Smooth muscle cell of the brain vasculature (primary cell): ENCODE measurements at places on chromosomes 4 and X.

- no peak for DNase-seq
Measured at GRCh38 chr4:173530326-173531085, 477 bp upstream of the HAND2 start.

GRCh38 chrX:133249266-133250058 is 31.3 kb upstream of the TFDP3 start:
- DNase-seq: no peak

- DNase-seq: no peak
Measured at GRCh38 chr4:185004562-185005218, 13.6 kb upstream of the HELT start.

DNA sequence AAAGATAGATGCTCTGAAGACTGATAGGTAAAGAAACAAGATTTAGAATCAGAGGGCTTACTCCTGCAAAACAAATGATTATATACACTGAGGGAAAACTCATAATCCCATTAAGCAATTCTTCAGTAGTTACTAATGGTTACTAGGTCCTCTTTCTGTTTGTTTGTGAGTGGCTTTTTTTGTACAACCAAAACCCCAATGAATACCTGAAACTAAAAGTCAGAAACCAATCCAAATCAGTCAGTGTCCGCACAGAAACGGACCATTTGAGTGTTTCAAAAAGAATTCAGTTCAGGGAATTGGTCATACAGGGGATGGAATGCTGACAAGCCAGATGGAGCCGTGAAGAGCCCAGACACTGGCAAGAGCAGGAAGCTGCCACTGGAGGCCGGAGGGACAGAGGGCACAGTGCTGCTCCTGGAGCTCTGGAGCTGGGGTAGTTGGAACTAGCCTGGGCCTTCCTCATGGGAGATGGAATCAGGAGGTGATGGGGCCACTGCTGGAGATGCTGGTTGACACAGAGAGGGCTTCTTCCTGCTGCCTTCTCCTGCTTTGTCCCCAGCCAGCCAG is 31.9 kb downstream of the SETD7 start:
- no peak for DNase-seq

DNA sequence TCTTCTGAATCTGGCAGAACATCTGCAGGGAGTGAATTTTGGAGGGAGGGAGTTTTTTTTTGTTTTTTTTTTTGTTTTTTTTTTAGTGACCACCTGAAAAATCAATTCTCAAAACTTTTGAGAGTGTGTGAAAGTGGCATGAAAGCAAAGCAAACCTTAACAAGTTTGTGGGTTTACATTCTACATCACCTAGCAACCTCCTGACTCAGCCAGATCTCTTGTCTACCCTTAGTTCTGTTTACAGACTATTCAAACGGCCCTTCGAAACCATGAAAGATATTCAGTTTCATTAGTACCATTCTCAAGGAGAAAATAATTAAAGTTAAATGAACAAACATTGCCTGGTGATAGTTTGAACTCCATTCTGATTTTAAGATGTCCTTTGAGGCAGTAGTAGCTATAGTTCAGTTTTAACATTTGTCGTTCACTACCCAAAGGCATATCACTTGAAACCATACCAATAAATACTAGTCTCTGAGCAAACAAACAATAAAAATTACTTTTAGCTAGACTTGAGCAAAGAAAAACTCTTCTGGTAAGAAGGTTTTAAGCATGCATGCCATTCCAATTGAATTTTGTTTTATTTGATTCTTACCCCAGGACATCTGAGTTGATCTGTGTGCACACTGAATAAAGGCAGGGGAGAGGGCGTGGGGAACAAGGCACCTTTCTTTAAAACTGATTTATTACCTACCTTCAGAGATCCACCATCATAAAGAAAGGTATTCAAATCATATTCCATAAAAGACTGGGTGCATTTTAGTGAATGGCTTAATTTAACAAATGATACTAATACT is 137.7 kb downstream of the ARX start:
- DNase-seq: no peak

GRCh38 chrX:150489359-150490015 is 78.9 kb upstream of the MTM1 start:
- no peak for DNase-seq

- no peak for DNase-seq
Measured at GRCh38 chrX:5702890-5703289, 525.8 kb downstream of the NLGN4X start.

- no peak for DNase-seq
Measured at GRCh38 chrX:50161127-50161526, 39.7 kb downstream of the AKAP4 start.

DNA sequence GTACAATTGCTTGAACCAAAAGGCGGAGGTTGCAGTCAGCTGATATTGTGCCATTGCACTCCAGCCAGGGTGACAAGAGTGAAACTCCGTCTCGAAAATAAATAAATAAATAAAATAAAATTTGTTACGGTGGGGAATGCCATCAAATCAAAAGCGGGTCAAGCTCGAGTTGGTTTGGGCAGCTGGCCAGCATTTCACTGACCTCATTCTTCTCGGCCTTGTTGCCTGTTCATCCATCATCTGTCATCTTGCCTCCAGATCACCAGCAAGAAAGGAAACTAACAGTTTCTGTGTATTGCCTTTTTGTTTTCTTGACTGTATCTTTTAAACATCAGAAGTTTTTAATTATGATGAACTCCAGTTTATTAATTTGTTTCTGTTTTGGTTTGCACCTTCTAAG is 31.5 kb upstream of the KLHL2 start:
- no peak for DNase-seq

- no peak for DNase-seq
Measured at GRCh38 chrX:148723551-148723950, 223.1 kb downstream of the AFF2 start.

DNA sequence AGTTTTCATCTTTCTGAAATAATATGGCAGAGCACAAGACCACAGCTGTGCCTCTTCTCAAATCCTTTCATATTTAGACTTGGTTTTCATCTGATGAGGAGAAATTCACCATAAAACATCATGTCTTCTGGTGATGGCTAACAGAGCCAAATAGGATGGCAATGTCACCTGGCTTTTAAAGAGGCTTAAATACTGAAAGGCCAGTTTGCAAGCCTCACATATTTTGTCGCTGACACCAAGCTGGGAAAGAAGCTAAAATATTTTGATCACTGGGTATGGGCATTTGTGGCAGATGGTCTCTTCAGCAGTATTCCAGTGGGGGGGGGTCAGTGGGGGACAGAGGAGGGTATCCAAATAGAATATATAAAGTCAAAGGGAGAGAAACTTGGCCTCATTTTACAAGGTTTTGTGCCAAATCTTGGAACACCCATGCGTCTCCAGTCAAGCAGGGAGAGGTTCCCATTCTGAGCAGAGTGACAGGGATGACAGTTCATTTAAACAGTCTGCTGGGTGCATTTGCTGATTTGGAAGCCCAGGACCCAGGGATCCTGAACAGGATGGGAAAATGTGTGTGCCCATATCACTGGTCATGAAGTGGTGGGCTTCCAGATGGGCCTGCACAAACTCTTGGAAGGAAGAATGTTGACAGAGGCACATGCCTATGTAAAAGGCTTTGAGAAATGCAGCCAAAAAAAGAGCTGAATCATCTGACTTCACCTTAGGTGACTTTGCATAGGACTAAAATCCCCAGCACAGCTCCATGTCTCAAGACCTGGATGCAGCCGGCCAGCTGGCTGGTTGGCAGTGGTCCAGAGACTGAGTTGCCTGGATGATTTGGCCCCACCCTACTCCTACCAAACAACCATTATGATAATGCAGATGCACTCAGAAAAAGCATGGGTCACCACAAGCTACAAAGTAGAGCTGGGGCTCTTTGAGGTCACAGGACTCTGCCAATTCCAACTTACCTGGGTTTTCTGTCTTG is 484.4 kb upstream of the NR3C2 start:
- DNase-seq: no peak

DNA sequence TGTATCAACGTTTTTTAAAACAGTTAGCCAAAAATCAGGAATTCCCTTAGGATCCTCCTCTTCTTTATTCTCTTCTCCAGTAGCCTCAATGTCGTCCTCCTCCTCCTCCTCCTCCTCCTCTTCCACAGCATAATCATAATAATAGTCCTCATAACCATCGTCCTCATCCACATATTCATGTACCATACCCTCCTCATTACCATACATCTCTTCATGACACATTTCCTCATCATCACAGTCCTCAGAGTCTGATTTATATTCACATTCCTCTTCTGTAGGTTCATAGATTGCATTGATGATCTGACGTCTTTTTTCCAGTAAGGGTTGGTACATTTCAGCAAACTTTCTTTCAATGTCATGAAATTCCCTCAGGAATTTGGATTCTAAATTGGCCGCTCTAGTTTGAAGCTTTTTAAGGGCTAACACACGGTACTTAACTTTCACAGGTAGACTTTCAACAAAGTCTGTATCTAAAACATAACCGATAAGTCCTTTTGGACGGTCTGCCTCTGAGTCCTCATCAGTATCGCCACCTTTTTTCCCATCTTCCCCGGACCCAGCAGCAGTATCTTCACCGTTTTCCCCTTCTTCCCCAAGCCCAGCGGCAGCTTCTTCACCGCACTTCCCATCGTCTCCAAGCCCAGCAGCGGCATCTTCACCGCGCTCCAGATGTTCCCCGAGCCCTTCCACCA is 771 bp downstream of the NAP1L2 start:
- DNase-seq: no peak

GRCh38 chrX:112736310-112736709 is 56.6 kb upstream of the LHFPL1 start:
- no peak for DNase-seq

DNA sequence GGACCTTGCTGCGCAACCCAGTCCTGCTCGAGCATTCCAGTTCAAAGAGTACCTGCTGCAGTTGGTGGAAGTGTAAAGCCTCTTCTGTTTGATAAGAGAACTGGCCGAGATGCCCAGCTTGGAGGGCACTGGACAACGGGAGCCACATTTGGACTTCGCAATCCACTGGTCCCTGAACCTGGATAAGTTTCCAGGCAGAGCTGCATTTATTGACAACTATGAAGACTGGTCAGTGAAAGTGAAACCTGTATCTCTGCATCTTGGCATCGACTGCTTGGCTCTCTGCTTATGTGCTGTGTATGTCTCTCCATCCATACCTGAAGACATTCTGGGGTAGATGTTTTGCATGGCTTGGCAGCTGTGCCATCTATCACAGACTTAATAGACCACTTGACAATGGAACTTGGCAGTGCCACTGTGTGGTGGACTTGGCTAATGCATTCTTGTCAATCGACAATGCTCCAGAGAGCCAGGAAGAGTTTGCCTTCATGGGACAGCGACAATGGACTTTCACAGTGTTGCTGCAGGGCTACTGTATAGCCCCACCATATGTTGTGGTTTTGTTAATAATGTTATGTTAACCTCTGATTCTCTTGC is 43.5 kb upstream of the ZBTB33 start:
- no peak for DNase-seq

DNA sequence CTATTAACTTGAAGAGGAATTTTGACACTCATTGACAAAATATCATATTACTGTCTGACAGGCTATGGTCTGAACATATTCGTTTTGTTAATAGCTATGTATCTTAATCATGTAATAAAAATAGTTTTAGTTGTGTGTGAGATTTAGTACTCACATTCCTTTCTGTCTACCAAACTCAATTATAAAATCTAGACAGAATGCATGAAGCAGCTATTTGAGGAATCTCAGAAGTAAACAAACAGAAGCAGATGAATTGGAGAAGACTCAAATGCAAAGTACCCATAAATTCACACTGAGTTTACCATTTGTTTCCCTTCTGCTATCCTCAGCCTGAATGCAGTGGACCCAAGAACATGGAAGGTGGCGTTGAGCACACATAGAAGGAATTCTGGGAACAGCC is 841.6 kb upstream of the AADAT start:
- no peak for DNase-seq

GRCh38 chr4:88448889-88449288 is 8.0 kb upstream of the HERC5 start:
- no peak for DNase-seq
